Liver (tissue), 10 donors: ENCODE measurements at places on chromosomes 6 and 20. TPM values are rescaled to one million over a fixed set of nuclear protein-coding genes. Genes with fewer than 3 reads are reported as not detected.
A peak's percentile ranks its signal among the peaks of the same experiment; 100 is the strongest.

DNA sequence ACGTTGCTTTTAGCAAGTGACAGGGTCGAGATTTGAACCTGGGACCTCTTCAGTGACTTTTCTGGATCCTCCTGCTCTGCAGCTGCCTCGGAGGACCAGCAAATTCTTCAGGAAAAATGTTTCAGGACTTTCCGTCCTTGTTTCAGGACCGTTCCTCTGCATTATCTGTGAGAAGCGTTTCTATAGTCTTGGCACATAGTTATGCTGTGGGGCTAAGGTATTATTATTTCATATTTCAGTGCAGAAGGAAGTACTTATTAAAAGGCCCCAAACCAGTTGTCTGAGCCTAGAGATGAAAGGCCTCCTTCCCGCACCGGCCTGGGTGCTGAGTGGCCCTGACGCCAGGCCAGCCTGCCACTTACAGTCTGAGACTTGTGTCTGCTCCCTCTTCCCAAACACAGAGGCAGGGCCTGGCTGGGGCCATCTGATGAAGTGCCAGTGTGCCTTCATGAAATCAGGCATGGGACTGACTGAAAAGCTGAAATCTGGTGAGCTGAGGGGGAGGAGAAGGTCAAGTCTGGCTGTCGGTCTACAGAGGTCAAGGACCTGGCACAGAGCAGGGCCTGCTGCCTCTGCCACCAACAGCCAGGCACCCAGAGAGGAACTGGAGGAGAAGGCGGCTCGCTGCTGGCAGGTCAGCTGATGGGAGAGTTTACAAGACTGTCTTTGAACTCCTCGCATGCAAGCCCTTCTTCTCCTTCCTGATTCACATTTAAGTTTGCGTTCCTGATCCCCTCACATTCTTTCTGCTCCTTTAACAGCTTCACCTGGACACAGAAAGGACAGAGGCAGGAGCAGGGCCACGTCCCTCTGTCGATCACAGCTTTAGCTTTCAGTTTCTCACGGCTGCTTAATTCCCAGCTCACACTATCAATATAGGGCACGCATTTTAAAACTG lies 8.9 kb upstream of the QKI start:
- DNase-seq = no peak
- no peaks in the 10 kb centered on the region for H3K27me3 ChIP-seq
- peak overlapping the region; percentile 76 for H3K4me3 ChIP-seq
- H3K27ac ChIP-seq = peak overlapping the region; percentile 95
- no peaks in the 10 kb centered on the region for H3K36me3 ChIP-seq

- H3K36me3 ChIP-seq = no peaks in the 10 kb centered on the region
- DNase-seq = no peak
- H3K27me3 ChIP-seq = no peaks in the 10 kb centered on the region
- no peak overlapping the region for H3K4me3 ChIP-seq
- no peaks in the 10 kb centered on the region for H3K4me1 ChIP-seq
- H3K27ac ChIP-seq = no peak overlapping the region
These were observed 38.0 kb downstream of the RCAN2 start for GRCh38 chr6:46453216-46453615.

GRCh38 chr20:25116739-25117458 lies 35.0 kb upstream of the VSX1 start:
- DNase-seq = no peak
- no peak overlapping the region for H3K27ac ChIP-seq
- no peak overlapping the region for H3K4me3 ChIP-seq
- no peaks in the 10 kb centered on the region for H3K27me3 ChIP-seq
- H3K36me3 ChIP-seq = no peaks in the 10 kb centered on the region

- H3K36me3 ChIP-seq = no peaks in the 10 kb centered on the region
- no peak overlapping the region for H3K4me3 ChIP-seq
- no peaks in the 10 kb centered on the region for H3K4me1 ChIP-seq
These were observed 40.3 kb upstream of the XRN2 start for GRCh38 chr20:21262812-21263211.

GRCh38 chr20:44196271-44196670 lies 9.3 kb upstream of the JPH2 start:
- H3K27ac ChIP-seq = no peak overlapping the region
- H3K27me3 ChIP-seq = no peaks in the 10 kb centered on the region
- no peaks in the 10 kb centered on the region for H3K4me1 ChIP-seq
- DNase-seq = no peak

DNA sequence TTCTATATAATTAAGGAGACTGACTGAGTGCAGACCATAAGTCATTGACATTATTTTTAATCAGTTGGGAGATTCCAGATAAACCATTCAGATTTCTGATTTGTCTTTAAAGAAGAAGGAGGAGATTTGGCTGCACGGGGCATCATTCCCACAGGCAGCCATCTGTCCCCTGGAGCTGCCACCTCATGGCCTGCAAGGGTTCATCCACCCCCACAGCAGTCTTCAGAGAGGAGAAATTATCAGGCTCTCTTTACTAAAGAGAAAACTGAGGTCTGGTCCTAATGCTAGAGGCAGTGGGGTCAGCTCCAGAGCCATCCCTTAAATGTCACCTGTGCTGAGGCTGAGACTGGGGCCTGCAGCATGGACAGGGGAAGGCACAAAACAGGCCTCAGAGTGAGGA lies 501.3 kb upstream of the SULF2 start:
- H3K4me1 ChIP-seq = peaks cover 18% of the 10 kb centered on the region
- no peak for DNase-seq
- no peak overlapping the region for H3K27ac ChIP-seq
- no peak overlapping the region for H3K4me3 ChIP-seq

DNA sequence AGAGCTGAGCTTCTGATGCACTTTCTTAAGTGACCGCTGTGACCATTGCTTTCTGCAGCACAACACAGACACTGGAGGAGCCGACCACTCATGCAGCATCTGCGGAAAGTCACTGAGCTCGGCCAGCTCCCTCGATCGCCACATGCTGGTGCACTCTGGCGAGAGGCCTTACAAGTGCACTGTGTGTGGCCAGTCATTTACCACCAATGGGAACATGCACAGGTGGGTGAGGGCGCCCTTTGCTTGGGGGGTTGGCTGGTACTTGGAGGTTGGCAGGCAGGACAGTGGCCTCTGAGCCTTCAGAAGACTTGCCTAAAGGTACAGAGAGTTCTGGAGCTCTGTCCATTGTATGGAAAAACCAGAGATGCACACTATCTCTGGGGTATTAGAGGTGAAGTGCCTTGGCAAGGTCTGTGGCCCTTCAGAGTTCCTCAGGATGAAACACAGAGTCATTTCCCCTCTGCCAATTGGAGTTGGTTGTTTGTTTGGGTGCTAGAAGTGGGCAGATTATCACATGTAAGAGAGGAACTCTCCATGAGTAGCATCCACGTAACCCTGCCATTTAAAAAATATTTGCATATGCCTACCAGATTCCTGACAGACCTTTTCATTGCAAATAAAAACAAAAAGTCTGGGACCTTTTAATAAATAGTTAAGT lies 81.5 kb downstream of the RREB1 start:
- H3K36me3 ChIP-seq = peaks cover 10% of the 10 kb centered on the region
- peaks cover 6% of the 10 kb centered on the region for H3K4me1 ChIP-seq
- no peak overlapping the region for H3K27ac ChIP-seq
- no peaks in the 10 kb centered on the region for H3K27me3 ChIP-seq
- no peak for DNase-seq

DNA sequence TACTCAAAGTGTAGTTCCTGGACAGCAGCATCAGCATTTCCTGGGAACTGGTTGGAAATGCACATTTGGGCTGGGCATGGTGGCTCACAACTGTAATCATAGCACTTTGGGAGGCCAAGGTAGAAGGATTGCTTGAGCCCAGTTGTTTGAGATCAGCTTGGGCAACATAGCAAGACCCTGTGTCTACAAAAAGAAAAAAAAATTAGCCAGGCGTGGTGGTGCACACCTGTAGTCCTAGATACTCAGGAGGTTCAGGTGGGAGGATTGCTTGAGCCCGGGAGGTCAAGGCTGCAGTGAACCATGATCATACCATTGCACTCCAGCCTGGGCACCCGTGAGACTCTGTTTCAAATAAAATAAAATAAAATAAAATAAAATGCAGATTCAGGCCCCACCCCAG lies 156.2 kb downstream of the CDC5L start:
- H3K4me1 ChIP-seq = no peaks in the 10 kb centered on the region
- no peak for DNase-seq

DNA sequence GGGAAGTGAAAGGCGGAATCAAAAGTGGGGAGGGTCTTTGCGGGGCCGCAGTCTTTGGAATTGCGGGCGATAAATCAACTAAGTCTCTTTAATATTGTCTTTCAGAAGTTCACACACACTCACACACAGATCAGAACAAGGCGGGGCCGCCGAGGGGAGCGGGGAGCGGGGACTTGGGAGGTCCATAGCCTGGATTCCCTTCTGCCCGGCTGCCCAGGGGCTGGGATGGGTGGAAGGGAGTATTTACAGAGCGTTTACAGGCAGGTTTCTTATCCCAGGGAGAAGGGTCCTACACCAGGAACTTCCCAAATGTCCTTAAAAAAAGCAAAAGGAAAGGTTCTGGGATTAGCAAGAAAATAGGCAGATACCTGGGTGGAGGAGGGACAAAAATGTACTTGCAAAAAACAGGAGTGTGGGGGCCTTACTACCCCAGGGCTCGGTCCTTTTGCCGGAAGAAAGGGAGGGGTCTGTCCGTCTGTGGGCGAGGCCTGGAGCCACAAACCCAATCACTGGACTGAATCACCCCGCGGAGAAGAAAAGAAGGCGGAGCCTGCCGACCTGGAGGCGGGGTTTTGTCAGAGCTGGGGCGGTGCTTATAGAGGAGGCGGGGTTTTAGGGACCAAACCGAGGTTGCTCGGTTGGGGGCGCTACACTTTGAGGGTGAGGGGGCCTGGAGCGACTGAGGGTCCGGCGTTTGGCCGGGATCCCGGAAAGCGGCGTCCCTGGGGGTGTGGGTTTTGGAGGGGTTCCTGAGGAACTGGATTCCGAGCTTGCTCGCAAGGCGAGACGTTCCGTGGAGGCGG lies 3.2 kb downstream of the PRRT1 start:
- DNase-seq = peak; percentile 92
- no peaks in the 10 kb centered on the region for H3K27me3 ChIP-seq
- H3K4me3 ChIP-seq = no peak overlapping the region
- H3K27ac ChIP-seq = no peak overlapping the region
- H3K4me1 ChIP-seq = peaks cover 4% of the 10 kb centered on the region

DNA sequence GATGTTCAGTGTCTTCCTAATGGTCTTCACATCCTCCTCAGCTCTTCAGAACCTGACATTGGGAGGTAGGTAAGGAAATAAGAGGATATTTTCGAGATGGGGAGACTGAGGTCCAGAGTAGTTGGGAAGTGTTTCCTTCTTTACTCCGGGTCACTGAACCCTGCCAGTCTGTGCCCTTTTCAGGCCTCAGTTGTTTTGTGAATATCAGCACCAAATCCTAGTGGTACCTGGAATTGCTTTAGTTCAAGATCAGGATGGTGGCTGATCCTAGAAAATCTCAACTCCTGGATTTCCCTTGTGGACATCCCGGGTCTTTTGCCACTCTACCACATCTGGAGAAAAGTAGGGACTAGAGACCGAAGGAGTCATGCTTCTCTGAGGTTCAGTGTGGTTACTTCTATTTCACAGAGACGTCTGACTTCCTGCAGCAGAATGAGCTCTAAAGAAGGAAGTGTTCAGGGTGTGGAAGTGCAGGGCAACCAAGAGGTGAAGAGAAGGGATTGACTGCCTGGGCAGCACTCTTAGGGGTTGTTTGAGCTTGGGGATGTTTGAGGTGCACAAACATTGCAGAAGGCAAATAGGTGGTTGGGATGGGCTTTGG lies 995 bp downstream of the STK4 start:
- no peaks in the 10 kb centered on the region for H3K27me3 ChIP-seq
- peak overlapping the region; percentile 80 for H3K27ac ChIP-seq
- peak overlapping the region; percentile 83 for H3K4me3 ChIP-seq
- H3K4me1 ChIP-seq = peaks cover 18% of the 10 kb centered on the region
- no peak for DNase-seq
- H3K36me3 ChIP-seq = no peaks in the 10 kb centered on the region

DNA sequence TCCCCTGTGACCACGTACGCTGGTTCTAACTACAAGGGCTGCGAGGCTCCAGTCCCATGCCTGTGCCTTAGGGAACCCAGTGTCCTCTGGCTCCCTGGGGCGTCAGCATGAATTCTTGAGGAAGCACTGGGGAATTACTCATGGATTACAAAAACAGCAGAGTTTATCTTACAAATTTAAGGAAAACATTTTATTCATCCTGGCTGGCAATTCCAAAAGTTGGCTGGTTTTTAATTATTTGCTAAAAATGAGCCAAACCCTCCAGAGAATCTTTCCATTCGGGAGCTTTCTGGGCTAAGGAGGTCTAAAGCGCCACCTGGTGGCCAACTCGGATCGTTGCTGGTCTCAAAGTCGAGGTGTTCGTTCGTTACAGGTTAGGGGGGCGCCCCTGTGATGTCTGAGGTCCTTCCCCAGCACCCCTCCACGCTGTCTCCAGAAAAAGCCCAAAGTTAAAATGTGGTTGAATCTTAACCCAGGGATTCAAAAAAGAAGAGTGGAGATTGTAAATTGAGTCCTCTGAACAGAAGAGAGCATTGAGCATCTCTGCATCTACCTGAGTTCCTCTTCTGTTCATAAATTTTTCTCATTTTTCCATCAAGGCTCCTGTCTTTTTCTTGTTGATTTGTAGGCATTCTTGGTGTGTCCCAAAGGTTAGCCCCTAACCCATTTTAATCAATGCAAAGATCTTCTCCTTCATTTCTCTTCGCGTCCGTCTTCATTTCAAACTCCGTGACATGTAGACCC lies 99.4 kb downstream of the BFSP1 start:
- no peaks in the 10 kb centered on the region for H3K36me3 ChIP-seq
- H3K4me1 ChIP-seq = no peaks in the 10 kb centered on the region
- H3K27ac ChIP-seq = no peak overlapping the region
- H3K4me3 ChIP-seq = no peak overlapping the region
- peaks cover 11% of the 10 kb centered on the region for H3K27me3 ChIP-seq
- DNase-seq = peak; percentile 56

DNA sequence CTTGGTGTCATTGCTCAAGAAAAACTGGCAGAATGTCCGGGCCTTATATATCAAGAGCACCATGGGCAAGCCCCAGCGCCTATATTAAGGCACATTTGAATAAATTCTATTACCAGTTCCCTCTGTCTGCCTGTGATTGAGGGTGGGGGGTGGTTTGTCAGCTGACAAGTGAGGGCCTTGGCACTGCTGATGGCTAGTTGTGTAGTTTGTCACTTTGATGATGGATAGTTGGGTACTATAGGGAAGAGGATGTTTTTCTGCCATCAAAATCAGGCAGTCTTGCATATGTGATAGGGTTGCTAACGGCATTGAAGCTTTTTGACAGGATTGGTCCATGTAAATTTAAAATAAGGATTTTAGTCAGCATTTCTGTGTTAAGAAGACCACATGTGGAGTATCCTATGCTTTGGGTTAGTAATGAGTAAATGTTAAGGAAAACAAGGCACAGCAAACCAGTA lies 2.5 kb downstream of the RPL10A start:
- no peak for DNase-seq
- peaks cover 24% of the 10 kb centered on the region for H3K4me1 ChIP-seq
- no peak overlapping the region for H3K27ac ChIP-seq
- no peaks in the 10 kb centered on the region for H3K27me3 ChIP-seq

Gene PACRG
- 0.47 TPM for total RNA-seq

Gene NXT1
- total RNA-seq = 9.6 TPM

Gene SCAND1
- 44.2 TPM for total RNA-seq

Gene C20orf204
- 0.14 TPM for total RNA-seq

Gene TMC2
- not detected for total RNA-seq

Gene MCHR2
- total RNA-seq = not detected

Gene TGM6
- not detected for total RNA-seq

Gene BPIFB4
- not detected for total RNA-seq

Gene SLA2
- 1.6 TPM for total RNA-seq

Gene STMND1
- total RNA-seq = not detected

Gene PTK6
- 0.05 TPM for total RNA-seq
